ENCODE measurements at places on chromosomes 1 and 21.

- H3K36me3 ChIP-seq = no peaks in the 10 kb centered on the region
- no peak overlapping the region for H3K27ac ChIP-seq
- no peak overlapping the region for H3K4me3 ChIP-seq
These were observed 113.6 kb upstream of the TIAM1 start for GRCh38 chr21:31457675-31458074.

- no peak for ATAC-seq
- H3K4me1 ChIP-seq = no peaks in the 10 kb centered on the region
- H3K27me3 ChIP-seq = peaks cover 14% of the 10 kb centered on the region
- H3K27ac ChIP-seq = no peak overlapping the region
These were observed 480.6 kb downstream of the CAMTA1 start for GRCh38 chr1:7265771-7266371.

DNA sequence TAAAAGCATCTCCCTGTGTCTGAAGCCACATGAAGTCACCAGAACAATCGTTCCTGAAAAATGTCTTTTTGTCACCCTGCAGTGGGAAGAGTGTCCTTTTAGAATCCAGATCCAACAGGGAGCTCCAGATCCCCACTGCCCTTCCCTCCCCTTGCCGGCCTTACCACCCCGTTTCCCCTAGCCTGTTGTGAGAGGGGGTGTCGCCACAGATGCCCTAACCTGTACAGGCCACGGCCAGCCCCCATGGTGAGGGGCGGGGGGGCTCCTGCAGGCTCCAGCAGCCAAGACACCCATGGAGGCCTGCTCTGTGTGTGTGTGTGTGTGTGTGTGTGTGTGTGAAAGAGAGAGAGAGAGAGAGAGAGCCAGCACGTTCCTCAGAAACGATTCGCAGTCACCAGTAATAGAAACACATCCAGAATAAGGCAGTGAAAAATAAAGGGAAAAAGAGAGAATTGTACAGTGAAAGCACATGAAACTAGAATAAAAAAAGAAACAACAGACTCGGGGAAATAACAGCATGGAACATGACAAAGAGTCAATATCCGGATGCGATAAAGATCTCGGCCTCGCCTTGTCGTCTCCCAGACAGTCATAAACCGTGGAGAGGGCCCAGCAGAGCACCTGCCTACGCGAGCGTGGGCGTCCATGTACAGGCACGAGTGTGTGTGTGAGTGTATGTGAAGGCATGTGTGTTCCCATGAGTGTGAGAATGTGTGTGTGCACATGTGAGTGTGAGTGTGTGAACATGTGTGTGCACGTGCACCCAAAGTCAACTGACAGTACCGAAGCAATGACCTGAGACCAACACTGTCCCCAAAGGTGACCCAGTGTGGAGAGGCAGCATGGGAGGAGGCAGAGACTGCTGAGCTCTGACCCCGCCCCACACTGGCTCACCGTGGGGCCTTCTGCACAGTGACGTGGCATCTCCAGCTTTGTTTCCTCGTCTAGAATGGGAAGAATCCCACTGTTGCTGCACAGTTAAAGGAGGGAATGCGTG lies 303.8 kb downstream of the NPHP4 start:
- peaks cover 83% of the 10 kb centered on the region for H3K27me3 ChIP-seq
- no peak for ATAC-seq
- H3K4me3 ChIP-seq = no peak overlapping the region

DNA sequence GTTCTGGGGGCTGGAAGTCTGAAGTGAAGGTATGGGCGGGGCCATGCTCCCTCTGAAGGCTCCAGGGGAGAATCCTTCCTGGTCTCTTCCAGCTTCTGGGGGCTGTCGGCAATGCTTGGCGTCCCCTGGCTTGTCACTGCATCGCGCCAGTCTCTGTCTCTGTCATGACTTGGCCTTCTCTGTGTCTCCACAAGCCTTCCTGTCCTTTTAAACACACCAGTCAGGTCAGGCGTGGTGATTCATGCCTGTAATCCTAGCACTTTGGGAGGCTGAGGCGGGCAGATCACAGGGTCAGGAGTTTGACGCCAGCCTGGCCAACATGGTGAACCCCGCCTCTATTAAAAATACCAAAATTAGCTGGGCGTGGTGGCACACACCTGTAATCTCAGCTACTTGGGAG lies 125.3 kb downstream of the ACTL8 start:
- no peak for ATAC-seq
- H3K4me3 ChIP-seq = no peak overlapping the region
- H3K36me3 ChIP-seq = no peaks in the 10 kb centered on the region
- peaks cover 26% of the 10 kb centered on the region for H3K27me3 ChIP-seq
- no peaks in the 10 kb centered on the region for H3K4me1 ChIP-seq

GRCh38 chr1:13560541-13560940 lies 23.1 kb upstream of the PDPN start:
- H3K4me3 ChIP-seq = no peak overlapping the region
- H3K4me1 ChIP-seq = no peaks in the 10 kb centered on the region
- no peaks in the 10 kb centered on the region for H3K36me3 ChIP-seq
- H3K27ac ChIP-seq = no peak overlapping the region
- ATAC-seq = no peak

- no peak for ATAC-seq
- no peak overlapping the region for H3K4me3 ChIP-seq
- no peaks in the 10 kb centered on the region for H3K27me3 ChIP-seq
These were observed 85.6 kb downstream of the RGS7 start for GRCh38 chr1:241271427-241271826.

- H3K27ac ChIP-seq = no peak overlapping the region
- H3K4me1 ChIP-seq = no peaks in the 10 kb centered on the region
- H3K36me3 ChIP-seq = no peaks in the 10 kb centered on the region
- no peak overlapping the region for H3K4me3 ChIP-seq
- H3K27me3 ChIP-seq = peaks cover 24% of the 10 kb centered on the region
- no peak for ATAC-seq
These were observed 186.9 kb downstream of the RRAGC start for GRCh38 chr1:38672692-38673091.

GRCh38 chr1:24292103-24292502 lies 27.1 kb upstream of the GRHL3 start:
- no peak overlapping the region for H3K4me3 ChIP-seq
- H3K4me1 ChIP-seq = peaks cover 33% of the 10 kb centered on the region
- H3K36me3 ChIP-seq = no peaks in the 10 kb centered on the region
- no peak for ATAC-seq

DNA sequence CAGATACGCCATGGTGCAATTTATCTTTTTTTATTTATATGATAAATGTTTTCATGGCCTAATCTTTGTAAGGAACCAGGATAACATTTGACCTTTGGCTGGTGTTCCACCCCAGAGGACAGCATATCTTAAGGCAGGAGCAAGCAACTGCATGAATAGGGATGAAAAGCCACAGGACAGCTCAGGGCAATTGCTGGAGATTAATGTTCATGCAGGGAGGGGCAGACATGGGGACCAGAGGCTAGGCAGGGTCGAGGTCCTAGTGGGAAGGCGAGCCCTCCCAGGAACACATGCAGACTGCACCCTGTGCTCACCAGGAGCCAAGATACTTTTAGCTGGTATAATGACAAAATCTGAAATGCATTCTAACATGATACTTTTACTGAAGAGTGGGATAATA lies 74.4 kb upstream of the HAO2 start:
- H3K36me3 ChIP-seq = no peaks in the 10 kb centered on the region
- H3K27me3 ChIP-seq = no peaks in the 10 kb centered on the region
- H3K4me3 ChIP-seq = no peak overlapping the region
- no peak overlapping the region for H3K27ac ChIP-seq

DNA sequence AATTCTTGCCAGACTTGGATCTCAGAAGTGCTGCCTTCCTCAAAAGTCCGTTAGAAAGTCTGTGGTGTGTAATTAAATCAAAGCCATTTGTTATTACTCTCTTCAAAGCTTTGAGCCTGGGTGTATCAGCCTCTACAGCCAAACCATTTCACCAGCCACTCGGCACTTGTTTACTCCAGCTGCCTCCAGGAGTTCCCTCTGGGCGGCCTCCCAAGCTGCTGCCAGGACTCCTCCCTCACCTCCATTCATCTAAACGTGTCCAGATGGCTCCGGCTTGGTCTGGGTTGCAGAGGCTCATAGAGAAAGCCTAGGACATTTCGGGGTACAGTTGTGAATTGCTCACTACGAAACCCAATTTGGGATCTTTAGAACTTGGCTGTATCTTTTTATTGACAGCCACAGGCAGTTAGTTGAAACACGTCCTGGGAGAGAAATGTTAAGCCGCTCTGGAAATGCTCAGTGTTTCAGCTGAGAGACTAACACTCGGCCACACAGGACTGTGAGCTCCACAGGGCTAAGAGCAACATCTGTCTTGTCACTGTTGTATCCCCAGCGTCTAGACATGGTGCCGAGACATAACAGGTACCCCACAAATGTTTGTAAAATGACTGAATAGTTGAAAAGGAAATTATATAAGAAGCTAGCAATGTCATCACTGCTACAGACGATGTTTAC lies 116.9 kb upstream of the NGF start:
- no peaks in the 10 kb centered on the region for H3K36me3 ChIP-seq
- no peaks in the 10 kb centered on the region for H3K27me3 ChIP-seq
- no peak overlapping the region for H3K27ac ChIP-seq
- H3K4me3 ChIP-seq = no peak overlapping the region

- H3K27ac ChIP-seq = no peak overlapping the region
- ATAC-seq = no peak
- H3K36me3 ChIP-seq = no peaks in the 10 kb centered on the region
- H3K4me3 ChIP-seq = no peak overlapping the region
- H3K4me1 ChIP-seq = no peaks in the 10 kb centered on the region
These were observed 25.9 kb upstream of the GNPAT start for GRCh38 chr1:231214918-231215680.

DNA sequence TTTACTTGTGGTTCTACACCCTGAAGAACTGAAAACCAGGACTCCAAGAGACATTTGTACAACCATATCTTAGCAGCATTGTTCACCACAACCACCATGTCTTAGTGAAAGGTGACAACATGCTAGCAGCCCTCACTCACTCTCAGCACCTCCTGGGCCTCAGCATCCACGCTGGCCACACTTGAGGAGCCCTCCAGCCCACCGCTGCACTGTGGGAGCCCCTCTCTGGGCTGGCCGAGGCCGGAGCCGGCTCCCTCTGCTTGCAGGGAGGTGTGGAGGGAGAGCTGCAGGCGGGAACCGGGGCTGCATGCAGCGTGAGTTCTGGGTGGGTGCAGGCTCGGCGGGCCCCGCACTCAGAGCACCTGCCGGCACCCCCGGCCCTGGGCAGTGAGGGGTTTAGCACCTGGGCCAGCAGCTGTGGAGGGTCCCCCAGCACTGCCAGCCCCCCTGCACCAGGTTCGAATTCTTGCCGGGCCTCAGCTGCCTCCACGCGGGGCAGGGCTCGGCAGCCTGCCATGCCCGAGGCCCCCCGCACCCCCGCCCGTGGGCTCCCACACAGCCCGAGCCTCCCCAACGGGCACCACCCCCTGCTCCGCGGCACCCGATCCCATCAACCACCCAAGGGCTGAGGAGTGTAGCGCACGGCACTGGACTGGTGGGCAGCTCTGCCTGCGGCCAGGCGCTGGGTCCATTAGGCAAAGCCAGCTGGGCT lies 9.2 kb downstream of the C1orf159 start:
- H3K27me3 ChIP-seq = no peaks in the 10 kb centered on the region
- H3K27ac ChIP-seq = no peak overlapping the region
- H3K36me3 ChIP-seq = no peaks in the 10 kb centered on the region

DNA sequence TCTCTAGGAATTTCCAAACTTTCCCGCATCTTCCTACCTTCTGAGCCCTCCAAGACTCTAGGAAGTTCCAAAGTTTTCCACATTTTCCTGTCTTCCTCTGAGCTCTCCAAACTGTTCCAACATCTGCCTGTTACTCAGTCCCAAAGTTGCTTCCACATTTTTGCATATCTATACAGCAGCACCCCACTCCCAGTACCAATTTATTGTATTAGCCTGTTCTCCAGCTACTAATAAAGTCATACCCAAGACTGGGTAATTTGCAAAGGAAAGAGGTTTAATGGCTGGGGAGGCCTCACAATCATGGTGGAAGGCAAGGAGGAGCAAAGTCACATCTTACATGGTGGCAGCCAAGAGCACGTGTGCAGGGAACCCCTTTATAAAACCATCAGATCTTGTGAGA lies 82.9 kb upstream of the DSCAM start:
- H3K36me3 ChIP-seq = no peaks in the 10 kb centered on the region
- H3K27ac ChIP-seq = no peak overlapping the region
- H3K27me3 ChIP-seq = peaks cover 16% of the 10 kb centered on the region
- ATAC-seq = no peak
- no peak overlapping the region for H3K4me3 ChIP-seq

DNA sequence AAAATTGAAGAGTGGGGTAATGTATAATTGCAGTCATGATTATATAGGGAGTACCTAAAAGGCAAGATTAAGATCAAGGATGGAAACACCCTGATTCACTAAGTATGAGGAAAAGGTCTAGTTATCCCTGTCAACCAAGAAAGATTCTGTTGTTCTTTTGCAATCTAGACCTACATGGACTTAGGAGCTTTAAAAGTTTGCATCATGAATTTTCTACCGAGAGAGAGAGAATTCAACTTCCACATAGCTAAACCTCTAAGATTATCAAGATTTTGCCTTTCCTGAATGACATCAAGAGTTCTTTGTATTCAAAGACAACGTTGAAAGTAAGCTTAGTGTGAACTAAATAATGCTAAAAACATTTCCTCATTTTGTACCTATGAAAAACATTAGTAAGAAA lies 78.8 kb upstream of the RBM34 start:
- H3K27ac ChIP-seq = no peak overlapping the region
- no peaks in the 10 kb centered on the region for H3K4me1 ChIP-seq
- no peak overlapping the region for H3K4me3 ChIP-seq
- H3K36me3 ChIP-seq = peaks cover 42% of the 10 kb centered on the region
- H3K27me3 ChIP-seq = no peaks in the 10 kb centered on the region

- peaks cover 6% of the 10 kb centered on the region for H3K4me1 ChIP-seq
- no peak for ATAC-seq
- H3K27ac ChIP-seq = no peak overlapping the region
- H3K27me3 ChIP-seq = no peaks in the 10 kb centered on the region
These were observed 268.2 kb upstream of the SGIP1 start for GRCh38 chr1:66265796-66266195.

GRCh38 chr1:159008744-159009188 lies 941 bp upstream of the IFI16 start:
- no peaks in the 10 kb centered on the region for H3K36me3 ChIP-seq
- H3K4me1 ChIP-seq = no peaks in the 10 kb centered on the region
- no peak overlapping the region for H3K4me3 ChIP-seq
- ATAC-seq = no peak
- no peaks in the 10 kb centered on the region for H3K27me3 ChIP-seq

- no peak overlapping the region for H3K4me3 ChIP-seq
- ATAC-seq = no peak
- no peaks in the 10 kb centered on the region for H3K4me1 ChIP-seq
These were observed 18.9 kb downstream of the SPATA46 start for GRCh38 chr1:162357681-162358266.

GRCh38 chr21:30408782-30409494 lies 13.1 kb downstream of the KRTAP13-1 start:
- no peak for ATAC-seq
- no peak overlapping the region for H3K4me3 ChIP-seq
- no peaks in the 10 kb centered on the region for H3K36me3 ChIP-seq
- no peak overlapping the region for H3K27ac ChIP-seq

DNA sequence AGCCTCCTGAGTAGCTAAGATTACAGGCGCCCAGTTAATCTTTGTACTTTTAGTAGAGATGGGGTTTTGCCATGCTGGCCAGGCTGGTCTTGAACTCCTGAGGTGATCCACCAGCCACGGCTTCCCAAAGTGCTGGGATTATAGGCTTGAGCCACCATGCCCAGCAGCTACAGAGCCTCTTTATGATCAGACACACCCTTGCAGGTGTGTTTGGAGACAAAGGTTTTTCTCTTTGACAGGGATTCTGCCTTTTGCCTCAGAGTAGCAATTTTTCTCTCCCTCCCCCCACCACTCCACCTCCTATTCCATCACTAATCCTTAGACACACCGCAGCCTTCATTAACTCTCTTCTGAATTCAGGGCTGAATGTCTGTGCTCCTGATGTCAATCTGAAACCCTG lies 152.2 kb upstream of the NFIA start:
- H3K36me3 ChIP-seq = no peaks in the 10 kb centered on the region
- H3K4me3 ChIP-seq = no peak overlapping the region
- H3K27ac ChIP-seq = no peak overlapping the region
- H3K4me1 ChIP-seq = no peaks in the 10 kb centered on the region
- no peaks in the 10 kb centered on the region for H3K27me3 ChIP-seq

Data from gastroesophageal sphincter (tissue), 4 donors.